NCI-H2029 treated with DMSO at 0.1 percent for 48 hours (cell line): ENCODE measurements at places on chromosomes 2 and 18.

GRCh38 chr2:62692225-62692624 is 13.3 kb upstream of the EHBP1 start:
- no peak for DNase-seq

DNA sequence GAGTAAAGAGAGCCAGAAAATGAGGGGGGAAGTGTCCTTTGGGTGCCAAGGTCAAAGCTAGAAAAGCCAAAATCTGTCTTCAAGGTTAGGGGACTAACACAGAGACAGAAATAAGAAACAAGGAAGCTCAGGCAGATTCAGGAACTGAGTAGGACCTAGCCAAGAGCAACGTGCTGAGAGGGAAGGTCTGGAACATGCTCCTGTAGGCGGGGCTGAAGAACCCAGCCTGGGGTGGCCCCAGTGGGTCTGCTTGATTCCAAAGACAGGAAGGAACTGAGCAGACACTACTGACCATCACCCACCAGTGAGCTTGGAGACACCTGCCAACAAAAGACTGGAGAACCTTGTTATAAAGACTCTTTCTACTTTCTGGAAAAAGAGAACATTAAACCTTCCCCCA is 105.1 kb downstream of the SP3 start:
- no peak for DNase-seq

DNA sequence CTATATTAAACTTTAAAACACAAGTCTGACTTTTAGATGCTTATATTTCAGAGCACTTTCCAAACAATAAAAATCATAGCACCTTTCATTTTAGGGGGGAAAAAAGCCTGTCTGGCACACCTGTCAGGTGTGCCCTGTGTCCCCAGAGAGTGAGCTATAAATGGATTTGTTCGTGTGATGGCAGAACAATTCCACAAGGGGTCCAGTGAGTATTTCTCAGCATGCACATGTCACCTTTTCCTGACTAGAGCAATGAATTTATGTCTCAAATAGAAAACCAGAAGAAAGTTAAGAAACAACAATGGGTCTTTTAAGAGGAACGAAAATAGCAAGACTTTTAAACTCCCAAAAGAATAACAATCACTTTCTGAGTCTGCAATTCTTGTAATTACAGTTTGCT is 55.9 kb downstream of the ACVR1C start:
- no peak for DNase-seq

- no peak for DNase-seq
Measured at GRCh38 chr18:31739651-31740050, 21.0 kb downstream of the SLC25A52 start.

DNA sequence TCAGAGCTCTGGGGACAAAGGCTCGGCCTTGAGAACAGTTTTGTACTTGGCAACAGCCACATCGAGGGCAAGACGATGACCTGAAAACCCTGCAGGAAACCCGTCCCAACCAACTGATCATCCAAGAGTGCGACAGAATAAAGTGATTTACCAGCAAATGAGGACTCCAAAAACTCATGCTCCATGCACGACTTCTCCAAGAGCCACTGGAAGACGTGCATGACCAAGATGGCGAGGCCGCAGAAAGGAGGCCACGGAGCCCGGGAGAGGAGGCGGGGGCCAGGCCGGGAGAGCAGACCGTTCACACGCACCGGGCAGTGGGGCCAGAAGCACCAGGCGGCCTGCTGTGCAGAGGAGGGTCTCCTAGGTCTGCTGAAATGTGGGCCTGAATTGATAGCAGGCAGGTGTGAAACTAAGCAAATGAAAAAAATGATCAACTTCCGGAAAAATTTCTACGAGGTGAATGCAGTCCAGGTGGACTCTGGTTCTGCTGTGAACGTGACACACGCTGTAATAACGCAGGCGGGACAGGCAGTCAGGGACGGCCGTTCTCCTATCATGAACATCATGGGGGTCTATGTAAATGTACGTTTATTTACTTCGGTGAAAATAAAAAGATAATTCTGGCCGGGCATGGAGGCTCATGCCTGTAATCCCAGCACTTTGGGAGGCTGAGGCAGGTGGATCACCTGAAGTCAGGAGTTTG is 252.2 kb downstream of the HDAC4 start:
- DNase-seq = no peak

GRCh38 chr2:53848062-53848461 is 11.7 kb downstream of the GPR75 start:
- no peak for DNase-seq

DNA sequence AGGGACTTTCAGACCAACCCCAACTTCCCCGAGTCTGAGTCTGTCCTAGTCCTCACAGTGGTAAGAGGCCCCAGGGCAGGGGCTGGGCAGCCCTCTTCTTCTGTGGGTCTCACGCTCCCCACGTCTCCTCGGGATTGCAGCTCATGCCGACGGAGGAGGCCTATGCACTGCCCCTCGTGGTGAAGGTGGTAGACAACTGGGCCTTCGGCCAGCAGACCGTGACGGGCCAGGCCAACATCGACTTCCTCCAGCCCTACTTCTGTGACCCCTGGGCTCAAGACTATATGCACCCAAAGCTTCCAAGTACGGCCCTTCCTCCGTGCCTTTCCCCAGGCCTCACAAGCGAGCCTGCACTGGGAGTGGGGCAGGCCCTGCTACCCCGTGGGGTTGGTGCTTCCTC is 44.3 kb downstream of the LMAN2L start:
- DNase-seq = no peak

DNA sequence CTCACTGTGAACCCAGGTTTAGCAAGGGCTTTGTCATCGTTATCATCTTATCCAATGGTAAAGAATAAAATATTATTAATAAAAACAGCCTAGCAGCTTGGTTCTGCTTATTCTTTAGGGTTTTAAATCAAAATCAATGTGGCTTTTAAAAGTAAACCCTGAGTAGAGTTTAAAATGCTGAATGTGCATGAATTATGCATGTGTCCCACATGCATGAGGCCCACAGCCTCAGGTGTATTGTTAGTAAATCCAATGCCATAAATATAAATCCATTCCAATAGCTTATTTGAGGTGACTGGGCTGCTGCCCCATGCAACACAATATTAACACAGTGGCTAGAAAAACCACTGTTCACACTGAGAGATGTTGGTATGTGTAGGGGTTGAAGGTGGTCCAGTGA is 254.1 kb downstream of the HNMT start:
- no peak for DNase-seq

DNA sequence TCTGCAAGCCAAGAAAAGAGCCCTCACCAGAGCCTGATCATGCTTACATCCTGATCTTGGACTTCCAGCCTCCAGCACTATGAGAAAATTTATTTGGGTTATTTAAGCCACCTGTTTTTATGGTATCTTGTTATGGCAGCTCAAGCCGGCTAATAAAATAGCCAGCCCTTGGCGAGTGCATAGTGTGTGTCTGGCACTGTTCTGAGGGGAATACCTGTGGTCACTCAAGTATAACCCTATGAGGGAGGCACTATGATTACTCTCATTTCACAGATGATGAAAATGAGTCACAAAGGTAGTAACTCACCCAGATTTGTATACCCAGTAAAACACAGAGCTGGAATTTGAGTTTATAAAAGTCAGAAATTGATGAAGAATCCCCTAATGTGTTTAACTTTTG is 556.9 kb upstream of the SETBP1 start:
- no peak for DNase-seq

DNA sequence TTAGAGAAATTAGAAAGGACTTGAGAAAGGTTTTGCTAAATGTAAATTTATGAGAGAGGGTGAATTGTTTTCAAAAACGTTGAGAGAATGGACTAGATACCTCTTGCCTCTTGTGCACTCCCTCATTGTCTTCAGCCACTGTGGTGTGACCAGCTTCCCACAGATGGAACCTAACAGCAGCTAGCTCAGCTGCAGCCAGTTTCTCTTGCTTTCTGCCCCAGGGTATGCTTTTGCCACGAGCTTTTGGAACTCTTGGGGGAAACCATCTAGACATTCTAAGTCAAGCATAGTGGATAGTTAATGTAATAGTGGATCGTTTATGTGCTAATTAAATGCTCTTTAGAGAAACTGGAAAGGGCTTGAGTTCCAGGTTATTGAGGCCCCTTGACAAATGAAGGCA is 288.2 kb downstream of the CTNNA2 start:
- no peak for DNase-seq

DNA sequence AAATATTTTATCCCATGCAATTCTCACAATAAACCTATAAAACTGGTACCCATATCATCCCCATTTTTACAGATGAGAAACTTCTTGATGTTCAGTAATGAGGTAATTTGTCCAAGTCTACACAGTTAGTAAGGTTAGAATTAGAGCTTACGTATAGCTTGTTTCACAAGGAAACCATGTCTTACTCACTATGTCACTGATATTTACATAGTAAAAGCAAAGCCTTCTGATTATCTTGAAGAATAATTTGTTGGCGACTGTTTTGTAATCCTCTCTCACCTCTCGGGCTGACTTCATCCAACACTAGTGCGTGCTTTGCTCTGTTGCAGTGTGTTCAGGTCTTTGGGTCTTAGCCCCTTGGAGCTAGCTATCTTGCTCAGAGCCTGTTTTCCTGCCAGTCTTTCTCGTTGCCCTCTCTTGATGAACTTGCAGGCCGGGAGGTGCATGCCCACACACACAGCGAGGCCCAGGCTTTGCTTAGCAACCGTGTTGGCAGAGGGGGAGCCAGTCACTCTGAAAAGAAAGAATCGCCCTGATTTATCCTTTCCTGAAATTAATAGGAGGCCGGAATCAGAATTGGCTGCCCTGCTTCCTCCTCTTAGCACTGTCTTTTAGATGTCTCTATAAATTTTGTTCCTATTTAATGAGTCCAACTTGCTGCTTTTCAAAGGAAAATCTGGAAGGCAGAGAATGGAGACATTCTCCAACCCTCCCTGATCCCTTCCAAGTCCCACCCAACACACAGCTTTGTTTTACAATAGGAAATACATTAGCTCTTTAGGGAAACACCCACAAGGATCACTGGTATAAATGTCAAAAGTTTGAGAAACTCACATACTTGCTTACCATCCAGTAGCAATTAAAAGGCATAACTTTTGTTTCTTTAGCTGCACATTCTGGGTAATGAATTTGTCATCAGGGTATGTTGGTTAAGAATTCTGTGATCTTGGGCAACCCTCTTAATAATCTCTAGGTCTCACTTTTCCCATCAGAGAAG is 97.6 kb upstream of the SEC11C start:
- DNase-seq = no peak

GRCh38 chr18:70627182-70627802 is 338.4 kb downstream of the SOCS6 start:
- DNase-seq = no peak

GRCh38 chr18:79519751-79520477 is 124.2 kb downstream of the NFATC1 start:
- no peak for DNase-seq

GRCh38 chr2:85560812-85561279 is 447 bp downstream of the GGCX start:
- DNase-seq = no peak
